ENCODE measurements at places on chromosomes 1 and 21.

DNA sequence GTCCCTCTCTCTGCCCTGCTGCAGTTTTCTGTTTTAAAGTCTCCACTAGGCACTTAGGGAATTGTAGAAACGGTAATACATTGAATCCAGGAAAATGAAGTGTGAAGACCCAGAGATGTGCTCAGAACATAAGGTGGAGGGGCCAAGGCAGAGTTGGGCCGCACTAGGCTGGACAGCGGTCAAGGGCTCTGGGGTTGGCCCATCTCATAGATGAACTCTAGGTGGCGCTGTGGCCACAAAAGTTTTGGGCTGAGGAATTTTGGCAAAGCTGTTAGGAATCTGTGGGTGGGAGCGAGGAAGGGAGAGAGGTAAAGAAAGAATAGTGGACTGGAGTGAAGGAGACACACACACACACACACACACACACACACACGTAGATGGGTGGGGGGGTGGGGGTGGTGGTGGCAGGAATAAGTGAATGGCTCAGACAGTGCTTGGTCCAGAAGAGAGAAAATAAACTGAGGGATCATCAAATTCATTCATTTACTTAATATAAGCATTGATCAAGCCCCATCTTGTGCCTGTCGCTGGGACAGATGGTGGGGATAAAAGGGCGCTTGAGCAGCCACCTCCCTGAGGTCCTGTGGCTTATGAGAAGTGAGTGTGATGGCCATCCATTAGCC lies 258.5 kb downstream of the TRABD2B start:
- DNase-seq = no peak

- no peak for DNase-seq
These were observed 283.4 kb downstream of the PTPRU start for GRCh38 chr1:29519788-29520110.

- DNase-seq = no peak
These were observed 29.4 kb upstream of the SLC26A9 start for GRCh38 chr1:205972491-205973168.

GRCh38 chr1:214455479-214455878 lies 95.9 kb downstream of the PTPN14 start:
- no peak for DNase-seq

GRCh38 chr1:25037174-25038074 lies 107.3 kb upstream of the RUNX3 start:
- peak; percentile 45 for DNase-seq

DNA sequence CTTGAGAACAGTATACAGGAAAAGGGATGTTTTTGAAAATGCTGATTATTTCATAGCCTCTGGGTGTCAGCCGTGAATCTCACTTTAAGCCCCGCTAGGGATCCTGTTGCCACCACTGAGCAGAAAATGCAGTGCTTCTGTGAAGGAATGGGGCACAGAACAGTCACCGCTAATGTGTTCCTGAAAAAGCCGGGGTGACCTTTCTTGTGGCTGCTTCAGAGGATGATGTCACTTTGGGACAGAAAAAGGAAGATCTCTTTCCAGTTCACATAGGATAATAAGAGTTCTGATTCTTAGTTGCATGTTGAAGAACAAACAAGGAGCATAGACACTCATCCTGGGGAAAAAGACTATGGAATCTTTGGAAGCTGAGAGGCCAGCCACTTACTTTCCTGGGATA lies 349.6 kb downstream of the DISC1 start:
- DNase-seq = no peak

- DNase-seq = no peak
These were observed 45.0 kb downstream of the KCNJ6 start for GRCh38 chr21:37871121-37871862.

DNA sequence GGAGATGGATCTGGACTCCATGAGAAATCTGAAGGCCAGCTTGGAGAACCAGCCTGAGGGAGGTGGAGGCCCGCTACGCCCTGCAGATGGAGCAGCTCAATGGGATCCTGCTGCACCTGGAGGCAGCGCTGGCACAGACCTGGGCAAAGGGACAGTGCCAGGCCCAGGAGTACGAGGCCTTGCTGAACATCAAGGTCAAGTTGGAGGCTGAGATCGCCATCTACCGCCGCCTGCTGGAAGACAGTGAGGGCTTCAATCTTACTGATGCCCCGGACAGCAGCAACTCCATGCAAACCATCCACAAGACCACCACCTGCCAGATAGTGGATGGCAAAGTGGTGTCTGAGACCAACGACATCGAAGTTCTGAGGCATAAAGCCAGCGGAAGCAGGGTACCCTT lies 601.5 kb upstream of the ZP4 start:
- DNase-seq = no peak
